Activated CD4-positive, alpha-beta T cell treated with anti-CD3 and anti-CD28 coated beads, Interleukin-2, Interleukin-6, amounts not matched to agents 100 ng/mL and 50 ng/mL, durations not matched to agents 16 hours and 8 hours (primary cell): ENCODE measurements at places on chromosomes 2 and 18.
A peak's percentile ranks its signal among the peaks of the same experiment; 100 is the strongest.

- peak; percentile 30 for DNase-seq
Observed at GRCh38 chr2:171436307-171436706, 2.3 kb downstream of the DCAF17 start.

DNA sequence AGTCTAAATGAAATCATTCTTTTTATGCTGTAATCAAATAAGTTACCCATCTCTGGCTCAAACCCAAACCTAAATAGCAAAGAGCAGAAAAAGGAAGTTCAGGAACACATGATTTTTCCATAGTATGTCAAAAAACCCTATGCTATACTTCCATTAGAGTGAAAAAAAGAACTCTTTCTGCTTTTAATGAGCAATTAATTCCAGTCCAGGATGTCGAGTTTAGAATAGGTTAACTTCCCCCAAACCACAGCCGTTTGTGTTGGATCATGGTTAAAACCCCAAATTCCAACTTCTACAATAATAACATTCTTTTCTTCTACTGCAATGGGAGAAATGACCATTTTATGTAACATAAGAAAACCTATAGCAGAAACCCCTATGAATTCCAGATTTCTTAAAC lies 171.1 kb upstream of the NRP2 start:
- DNase-seq = no peak

- no peak for DNase-seq
Observed at GRCh38 chr2:49004036-49004626, 150.2 kb downstream of the FSHR start.

- DNase-seq = no peak
Observed at GRCh38 chr18:6328621-6329010, 86.1 kb downstream of the L3MBTL4 start.

DNA sequence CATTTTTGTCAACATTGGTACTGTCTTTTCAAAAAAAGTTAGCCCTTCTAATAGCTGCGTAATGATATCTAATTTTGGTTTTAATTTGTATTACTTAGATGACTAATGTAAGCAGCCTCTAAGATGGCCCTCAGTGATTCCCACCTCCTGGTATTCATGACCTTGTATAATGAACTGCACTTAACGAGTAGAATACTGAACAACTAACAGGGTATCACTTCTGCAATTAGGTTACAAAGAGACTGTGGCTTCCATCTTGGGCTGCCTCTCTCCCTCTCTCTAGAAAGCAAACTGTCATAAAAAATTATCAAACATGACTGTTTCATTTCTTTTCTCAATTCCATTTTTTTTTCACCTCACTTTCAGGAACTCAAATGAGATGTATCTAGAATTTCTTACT lies 120.9 kb downstream of the RNF152 start:
- DNase-seq = no peak

DNA sequence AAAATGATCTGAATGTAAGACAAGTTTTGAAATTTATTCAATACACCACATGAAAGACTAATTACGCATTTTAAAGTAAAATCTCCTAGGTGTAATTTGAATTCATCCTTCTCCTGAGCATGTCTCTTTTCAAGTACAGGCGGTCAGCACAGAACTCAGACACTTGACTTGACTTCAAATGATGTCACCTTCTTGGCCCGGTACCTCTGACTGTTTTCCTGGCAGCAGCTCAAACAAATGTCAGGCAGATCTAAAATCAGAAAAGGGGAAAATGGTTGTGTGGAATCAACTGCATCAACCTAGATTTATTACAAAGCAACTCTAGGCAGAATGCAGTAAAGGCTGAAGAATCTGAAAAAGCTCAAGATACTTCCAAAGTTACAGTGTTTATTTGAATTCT lies 11.4 kb upstream of the PROKR1 start:
- DNase-seq = no peak

DNA sequence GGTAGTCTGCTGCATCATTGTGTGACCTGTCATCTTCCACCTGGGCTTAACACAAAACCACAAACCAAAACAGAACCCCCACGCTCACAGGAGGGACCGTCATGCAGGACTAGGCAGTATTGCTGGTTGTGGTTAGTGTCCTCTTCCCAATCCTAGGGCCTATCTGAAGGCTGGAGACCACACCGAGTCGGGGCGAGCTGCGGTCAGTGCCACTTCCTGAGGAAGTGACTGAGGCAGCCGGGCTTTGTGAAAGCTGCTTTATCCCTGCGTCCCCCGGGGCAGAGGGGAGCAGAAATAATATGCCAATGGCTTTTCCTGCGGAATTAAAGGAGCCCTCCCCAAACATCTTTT lies 22.9 kb downstream of the ZNF532 start:
- DNase-seq = peak; percentile 55

GRCh38 chr2:55923982-55924321 lies 370 bp upstream of the EFEMP1 start:
- no peak for DNase-seq

DNA sequence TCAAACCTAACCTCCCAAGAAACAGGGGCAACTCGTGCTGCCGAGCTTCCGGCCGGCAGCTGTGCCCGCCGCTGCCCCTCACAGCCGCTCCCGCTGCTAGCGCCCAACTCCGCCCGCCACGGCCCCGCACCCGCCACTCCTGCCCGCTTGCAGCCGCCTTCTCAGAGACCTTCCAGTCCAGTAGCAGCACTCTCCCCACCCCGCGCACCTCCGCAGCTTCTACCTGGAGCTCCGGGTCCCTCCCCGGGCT lies 722 bp upstream of the C2orf15 start:
- no peak for DNase-seq

DNA sequence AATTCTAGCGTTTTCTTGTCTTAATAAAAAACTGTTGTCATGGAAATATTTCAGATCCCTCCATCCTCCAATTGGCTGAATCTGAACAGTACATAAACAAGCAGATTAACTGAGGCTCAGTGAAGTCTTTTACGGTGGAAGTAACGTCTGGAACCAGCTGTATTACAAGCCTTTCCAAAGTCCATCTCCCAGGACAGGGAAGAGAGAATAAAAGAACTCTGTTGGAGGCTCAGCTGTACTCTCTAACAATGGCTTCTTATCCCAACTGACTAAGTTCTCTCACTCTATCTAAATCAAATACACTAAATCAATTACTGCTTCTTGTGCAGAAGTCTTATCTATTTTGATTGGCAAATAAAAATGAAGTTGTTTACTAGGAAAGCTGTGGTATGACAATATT lies 19.9 kb upstream of the NEDD4L start:
- DNase-seq = no peak
